ENCODE measurements at places on chromosomes 1 and 21.

- DNase-seq, result no peak
Observed at GRCh38 chr1:209875515-209875914, 47.7 kb downstream of the UTP25 start.

DNA sequence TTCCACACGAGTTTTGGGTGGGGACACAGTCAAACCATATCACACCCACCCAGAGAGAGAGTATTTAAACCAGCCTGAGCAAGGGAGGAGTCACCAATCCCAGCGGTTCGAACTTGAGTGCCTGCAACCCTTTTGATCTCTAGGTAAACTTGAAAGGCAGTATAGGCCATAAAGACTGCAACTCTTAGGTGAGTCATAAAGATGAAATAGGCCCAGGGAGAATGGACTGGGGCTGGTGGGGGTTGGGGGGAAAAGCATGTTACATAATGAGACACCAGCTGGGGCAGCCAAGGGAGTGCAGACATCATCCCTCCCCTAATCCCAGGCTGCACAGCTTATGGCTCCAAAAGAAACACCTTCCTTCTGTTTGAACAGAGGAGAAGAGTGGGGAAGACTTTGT, 99.8 kb upstream of the LHX8 start:
- no peak for DNase-seq

- DNase-seq, result no peak
Observed at GRCh38 chr21:42744520-42745445, 91.4 kb downstream of the PDE9A start.

- peak; percentile 75 for DNase-seq
Observed at GRCh38 chr21:26842974-26843932, 2.0 kb downstream of the ADAMTS1 start.

GRCh38 chr1:193060938-193061337, 1.5 kb downstream of the RO60 start:
- no peak for DNase-seq

DNA sequence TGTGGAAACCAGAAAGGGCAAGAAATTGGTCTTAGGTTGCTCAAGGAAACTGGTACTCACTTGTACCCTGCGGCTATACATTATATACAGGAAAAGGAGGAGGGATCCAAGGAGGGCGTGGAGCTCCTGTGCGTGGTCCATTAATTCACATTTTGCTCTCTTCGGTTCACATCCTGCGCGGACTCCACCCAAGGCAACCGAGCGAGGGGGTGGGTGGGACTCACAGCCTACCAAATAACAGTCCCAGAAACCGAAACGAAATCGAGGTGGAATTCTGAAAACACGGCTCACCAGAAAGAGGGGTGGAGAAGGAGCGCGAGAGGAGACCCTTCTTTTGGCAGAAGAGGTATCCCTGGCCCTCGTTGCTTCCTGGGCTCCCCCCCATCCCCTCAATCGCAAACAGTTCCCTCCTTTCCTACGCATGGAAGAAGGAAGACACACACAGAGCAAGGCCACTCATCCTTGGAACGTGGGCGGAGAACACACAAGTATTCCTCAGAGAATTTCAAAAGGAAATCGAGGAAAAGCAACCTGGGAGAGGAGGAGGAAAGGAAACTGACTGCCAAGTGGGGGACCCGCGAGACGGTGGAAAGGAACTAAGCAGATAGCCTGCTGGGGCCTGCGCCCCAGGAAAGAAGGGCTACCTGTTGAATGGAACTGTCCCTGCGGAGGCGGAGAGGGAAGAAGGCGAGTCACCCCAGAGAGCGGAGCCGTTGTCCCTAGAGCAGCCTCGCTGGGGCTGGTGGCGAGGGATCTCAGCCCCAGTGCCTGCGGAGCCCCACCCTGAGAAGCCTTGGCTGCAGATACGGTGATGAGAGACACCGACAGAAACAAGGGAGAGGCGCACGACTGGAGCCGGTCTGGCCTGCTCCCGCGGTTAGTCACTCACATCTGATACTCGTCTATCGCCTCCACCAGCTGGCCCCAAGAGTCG, 705 bp downstream of the AIDA start:
- peak; percentile 15 for DNase-seq

DNA sequence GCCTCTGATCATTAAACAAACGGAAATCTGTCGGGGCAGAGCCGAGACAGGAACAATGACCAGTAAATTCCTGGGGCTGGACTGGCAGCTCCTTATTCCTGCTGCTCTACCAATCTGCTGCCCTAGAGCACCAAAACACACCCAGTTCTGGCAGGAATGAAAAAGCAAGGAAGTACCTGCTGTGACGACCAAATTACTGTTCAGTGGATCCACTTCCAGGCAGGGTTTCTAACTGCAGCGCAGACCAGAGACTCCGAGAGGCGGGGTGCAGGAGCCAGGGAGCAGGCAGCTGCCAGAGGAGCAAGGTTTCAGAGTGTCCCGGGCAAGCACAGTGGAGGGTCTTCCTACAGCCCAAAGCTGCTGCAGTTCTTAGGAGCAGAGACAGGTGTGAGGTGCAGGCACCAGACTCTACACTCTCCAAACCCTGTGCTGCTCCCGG, 32.4 kb downstream of the KANK4 start:
- no peak for DNase-seq

DNA sequence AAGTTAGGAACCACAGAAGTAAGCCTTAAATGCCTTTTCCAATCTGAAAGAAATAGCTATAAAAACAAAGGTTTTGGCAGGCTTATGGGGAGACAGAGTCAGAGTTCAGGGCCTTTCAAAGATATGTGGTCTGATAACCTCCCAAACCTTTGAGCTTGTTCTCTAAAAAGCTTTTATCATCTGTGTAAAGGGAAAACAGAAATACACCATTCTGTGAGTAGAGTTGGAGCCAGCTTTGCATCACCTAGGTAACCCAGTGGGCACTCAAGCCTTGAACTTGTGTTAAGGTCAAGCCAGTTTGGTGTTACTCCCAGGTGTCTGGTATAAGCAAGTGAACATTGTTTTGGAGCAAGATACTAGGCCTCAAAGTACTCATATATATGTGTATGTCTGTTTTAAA, 50.1 kb downstream of the LAMC1 start:
- no peak for DNase-seq

GRCh38 chr1:191892716-191893115, 265.5 kb upstream of the RGS18 start:
- no peak for DNase-seq

- no peak for DNase-seq
Observed at GRCh38 chr1:65059930-65060538, 88.0 kb upstream of the AK4 start.

DNA sequence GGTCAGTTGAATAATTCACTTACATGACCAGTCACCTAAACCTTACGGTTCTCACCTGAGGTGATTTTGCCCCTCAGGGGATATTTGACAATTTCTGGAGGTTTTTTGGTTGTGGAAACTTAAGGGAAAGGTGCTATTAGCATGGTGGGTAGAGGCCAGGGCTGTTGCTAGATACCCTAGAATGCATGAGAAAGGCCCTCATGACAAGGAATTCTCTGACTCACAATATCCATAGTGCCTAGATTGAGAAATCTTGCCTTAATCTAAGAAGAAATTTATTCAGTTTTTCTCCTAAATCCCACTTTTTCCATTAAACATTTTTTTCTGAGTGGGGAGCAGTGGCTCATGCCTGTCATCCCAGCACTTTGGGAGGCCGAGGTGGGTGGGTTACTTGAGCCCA, 119.7 kb downstream of the TGFB2 start:
- no peak for DNase-seq

GRCh38 chr1:177897281-177897997, 72.4 kb downstream of the SEC16B start:
- DNase-seq, result no peak

DNA sequence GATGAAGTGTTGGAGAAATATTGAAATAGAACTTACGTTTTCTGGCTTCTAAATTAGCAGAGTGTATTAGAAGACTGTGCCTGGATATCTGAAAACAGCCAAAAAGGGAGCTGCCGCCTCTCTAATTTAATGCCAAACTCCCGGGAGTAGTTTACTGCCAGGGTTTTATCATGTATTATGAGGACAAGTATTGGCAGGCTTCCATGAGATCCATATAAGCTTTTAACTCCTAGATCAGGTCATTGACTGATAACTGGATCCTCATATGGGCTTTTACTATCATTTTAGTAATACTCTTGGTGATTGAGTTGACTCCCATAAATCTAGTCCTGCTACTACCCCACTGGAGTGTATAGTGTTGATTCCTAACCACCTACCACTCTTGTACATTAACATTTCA, 178.4 kb upstream of the CXADR start:
- DNase-seq, result no peak

GRCh38 chr1:25994402-25995150, 3.3 kb downstream of the PAFAH2 start:
- DNase-seq, result no peak

DNA sequence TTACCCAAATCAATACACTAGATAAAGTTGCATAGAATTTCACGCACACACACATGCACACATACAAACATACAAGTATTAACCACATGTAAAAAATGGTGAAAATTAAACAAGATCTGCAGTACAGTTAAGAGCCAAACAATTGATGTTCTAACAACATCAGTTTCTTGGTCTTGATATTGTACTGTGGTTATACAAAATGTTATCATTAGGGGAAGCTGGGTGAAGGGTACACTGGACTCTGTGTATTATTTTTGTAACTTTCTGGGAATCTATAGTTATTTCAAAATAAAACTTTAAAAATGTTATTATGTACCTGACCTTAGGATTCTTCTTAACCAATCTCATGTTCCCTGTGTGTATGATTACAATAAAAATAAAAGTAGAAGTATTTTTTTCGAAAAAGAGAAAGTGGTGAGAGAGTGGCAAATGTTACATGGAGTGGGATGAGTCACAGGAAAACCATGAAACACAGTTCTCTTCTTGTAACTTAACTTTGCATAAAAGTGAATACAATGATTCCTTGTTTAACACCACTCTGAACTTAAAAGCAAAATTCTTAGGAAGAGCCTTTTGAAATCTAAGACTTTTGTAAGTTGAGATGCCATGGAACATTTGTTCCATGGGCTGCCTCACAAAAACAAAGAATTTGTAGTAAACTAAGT, 101.6 kb upstream of the RUNX1 start:
- no peak for DNase-seq

- no peak for DNase-seq
Observed at GRCh38 chr1:83516369-83516768, 482.6 kb downstream of the TTLL7 start.

GRCh38 chr1:177441281-177441680, 270.5 kb downstream of the BRINP2 start:
- DNase-seq, result no peak

DNA sequence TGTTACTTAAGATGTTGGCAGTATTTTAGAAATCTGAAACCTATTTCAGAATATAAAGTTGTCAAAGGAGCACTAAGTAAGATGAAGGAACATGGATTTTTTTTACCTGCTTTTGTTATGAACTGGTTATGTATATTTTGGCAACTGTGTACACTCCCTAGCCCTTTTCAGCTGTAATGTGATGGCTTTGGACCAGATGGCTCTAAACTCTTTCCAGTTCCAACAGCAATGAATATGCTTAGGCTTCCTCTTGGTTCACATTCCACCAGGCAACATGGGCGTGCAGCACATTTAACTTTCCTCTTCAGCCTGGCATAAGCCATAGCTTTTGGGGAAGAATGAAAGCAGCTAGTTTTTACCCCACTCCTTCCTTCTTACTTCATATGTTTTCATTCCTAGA, 95.6 kb upstream of the ADAMTS5 start:
- no peak for DNase-seq

- no peak for DNase-seq
Observed at GRCh38 chr1:183214021-183214970, 28.2 kb downstream of the LAMC2 start.

GRCh38 chr1:82377201-82377884, 576.6 kb downstream of the ADGRL2 start:
- no peak for DNase-seq

DNA sequence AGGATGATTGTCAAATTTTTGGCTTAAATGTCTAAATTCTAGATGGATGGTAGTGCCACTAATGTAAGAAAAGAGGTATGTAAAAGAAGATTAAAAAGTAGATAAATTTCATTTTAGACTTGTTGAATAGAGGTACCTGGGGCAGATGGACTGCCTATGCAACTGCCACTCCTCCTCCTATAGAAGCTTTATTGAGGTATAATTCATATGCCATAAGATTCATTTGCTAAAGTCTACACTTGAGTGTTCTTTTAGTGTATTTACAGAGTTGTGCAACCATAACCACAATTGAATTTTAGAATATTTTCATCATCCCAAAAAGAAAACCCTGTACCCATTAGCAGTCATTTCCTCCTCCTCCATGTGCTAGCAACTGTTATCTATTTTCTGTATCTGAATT, 70.6 kb downstream of the FNBP1L start:
- no peak for DNase-seq

GRCh38 chr1:239944666-239945065, 147.0 kb upstream of the FMN2 start:
- DNase-seq, result no peak

GRCh38 chr1:110706621-110707020, 31.9 kb upstream of the KCNA3 start:
- no peak for DNase-seq

DNA sequence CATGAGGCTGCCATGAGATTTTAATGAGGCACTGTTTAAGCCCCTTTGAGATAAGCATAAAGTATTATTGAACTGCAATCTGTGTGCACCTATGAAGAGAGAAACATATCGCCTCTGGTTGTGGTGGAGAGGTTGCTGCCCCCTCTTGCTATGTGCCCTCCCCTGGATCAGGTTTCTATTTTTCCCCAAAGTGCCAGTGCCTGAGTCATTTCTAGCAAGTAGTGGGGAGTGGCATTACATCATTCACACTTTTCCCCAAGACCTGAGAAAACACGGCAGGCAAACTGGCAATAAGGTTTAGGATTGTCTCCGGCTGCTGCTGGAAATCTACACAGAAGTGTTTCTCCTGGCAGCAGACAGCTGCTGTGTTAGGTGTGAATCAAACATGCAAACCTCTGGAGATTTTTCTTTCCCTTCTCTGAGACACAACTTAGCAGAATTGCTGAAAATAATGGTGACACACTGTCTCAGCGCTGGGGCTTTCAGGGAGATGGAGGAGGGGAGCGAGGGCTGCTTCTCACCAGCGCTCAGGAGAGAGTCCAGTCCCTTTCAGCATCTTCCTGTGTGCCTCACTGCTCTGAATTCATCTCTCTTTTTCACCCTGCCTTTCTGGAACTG, 13.7 kb upstream of the RGS16 start:
- no peak for DNase-seq

- no peak for DNase-seq
Observed at GRCh38 chr21:46006547-46007491, 25.2 kb downstream of the COL6A1 start.

DNA sequence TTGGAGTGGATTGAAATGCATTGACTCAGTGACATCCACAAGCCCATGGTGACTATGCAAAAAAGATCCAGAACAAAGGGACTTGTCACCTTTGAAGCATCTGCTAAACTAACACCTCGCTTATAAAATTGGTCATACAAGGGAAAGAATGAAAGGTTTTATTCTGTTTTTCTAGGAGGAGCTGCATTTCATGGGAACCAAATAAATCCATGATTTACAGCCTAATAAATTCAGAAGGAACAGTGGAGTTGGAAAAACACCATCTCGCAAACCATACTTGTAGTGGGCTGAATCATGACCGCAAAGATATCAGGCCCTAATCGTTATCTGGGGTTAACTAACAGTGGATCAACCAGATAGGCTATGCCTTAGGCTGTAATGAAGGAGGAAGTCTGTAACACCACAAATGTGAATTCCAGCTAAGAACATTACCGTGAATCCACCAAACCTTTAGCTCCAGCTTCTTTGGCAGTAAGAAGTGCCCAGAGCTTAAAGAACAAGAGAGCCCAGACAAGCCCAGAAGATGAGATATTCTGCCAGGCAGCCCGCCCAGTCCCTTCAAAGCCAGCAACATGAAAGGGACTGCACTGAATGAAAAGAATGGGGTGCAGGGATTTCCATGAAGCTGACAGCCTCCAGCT, 27.4 kb downstream of the RSPH1 start:
- no peak for DNase-seq

All from Panc1 (cell line).